Cardiac ventricle fibroblast (primary cell): ENCODE measurements at places on chromosomes 2 and 18. TPM values are rescaled to one million over a fixed set of nuclear protein-coding genes. Genes with fewer than 3 reads are reported as not detected.

CD8A gene
- total RNA-seq: not detected in 2 replicates

FN1 gene
- total RNA-seq: 86,957 and 92,056 TPM in 2 replicates

DSG2 gene
- under 0.01 and 0.05 TPM in 2 replicates for total RNA-seq

TPGS2 gene
- 94.0 and 109 TPM in 2 replicates for total RNA-seq

POTEJ gene
- not detected in 2 replicates for total RNA-seq

C2orf66 gene
- 0.20 and 0.56 TPM in 2 replicates for total RNA-seq

LYPD6 gene
- total RNA-seq: not detected in 2 replicates

MBD1 gene
- 37.6 and 45.1 TPM in 2 replicates for total RNA-seq

CHRNG gene
- not detected in 2 replicates for total RNA-seq

FAP gene
- total RNA-seq: 21.2 and 21.8 TPM in 2 replicates

MC2R gene
- total RNA-seq: not detected in 2 replicates

PIEZO2 gene
- 1.2 and 2.1 TPM in 2 replicates for total RNA-seq

HSPD1 gene
- total RNA-seq: 112 and 113 TPM in 2 replicates

SCN7A gene
- total RNA-seq: 0.06 TPM in 1 of 2 replicates, not detected in the other

CCDC68 gene
- total RNA-seq: 1.5 and 2.4 TPM in 2 replicates
